Activated CD4-positive, alpha-beta T cell treated with anti-CD3 and anti-CD28 coated beads for 48 hours (primary cell): ENCODE measurements at places on chromosomes 16 and 17.

- DNase-seq, result no peak
Observed at GRCh38 chr16:48534601-48535340, 75.2 kb downstream of the N4BP1 start.

GRCh38 chr17:83133302-83134121 is 54.1 kb downstream of the METRNL start:
- no peak for DNase-seq

DNA sequence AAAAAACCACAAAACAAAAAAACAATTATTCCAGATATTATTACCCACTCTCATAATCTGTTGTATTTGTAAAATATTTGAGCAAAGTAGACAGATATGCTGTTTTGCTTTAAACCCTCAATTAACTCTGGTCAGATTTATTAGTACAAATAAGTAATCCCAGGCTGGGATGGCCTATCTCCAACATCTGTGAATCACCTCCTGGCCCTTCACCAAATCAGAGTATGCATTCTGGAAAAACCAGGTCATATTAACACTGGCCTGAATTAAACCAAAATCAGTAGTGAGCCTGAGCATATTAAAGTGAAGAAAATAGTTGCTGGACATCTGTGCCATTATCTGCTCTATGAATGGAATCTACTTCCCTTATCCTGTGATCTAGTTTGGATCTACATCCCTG is 41.0 kb downstream of the STAT3 start:
- no peak for DNase-seq

GRCh38 chr16:74909665-74910064 is 75.3 kb downstream of the WDR59 start:
- no peak for DNase-seq

- DNase-seq, result no peak
Observed at GRCh38 chr16:72666267-72666666, 381.7 kb downstream of the ZFHX3 start.

GRCh38 chr16:64364016-64364415 is 757.8 kb downstream of the CDH11 start:
- no peak for DNase-seq

DNA sequence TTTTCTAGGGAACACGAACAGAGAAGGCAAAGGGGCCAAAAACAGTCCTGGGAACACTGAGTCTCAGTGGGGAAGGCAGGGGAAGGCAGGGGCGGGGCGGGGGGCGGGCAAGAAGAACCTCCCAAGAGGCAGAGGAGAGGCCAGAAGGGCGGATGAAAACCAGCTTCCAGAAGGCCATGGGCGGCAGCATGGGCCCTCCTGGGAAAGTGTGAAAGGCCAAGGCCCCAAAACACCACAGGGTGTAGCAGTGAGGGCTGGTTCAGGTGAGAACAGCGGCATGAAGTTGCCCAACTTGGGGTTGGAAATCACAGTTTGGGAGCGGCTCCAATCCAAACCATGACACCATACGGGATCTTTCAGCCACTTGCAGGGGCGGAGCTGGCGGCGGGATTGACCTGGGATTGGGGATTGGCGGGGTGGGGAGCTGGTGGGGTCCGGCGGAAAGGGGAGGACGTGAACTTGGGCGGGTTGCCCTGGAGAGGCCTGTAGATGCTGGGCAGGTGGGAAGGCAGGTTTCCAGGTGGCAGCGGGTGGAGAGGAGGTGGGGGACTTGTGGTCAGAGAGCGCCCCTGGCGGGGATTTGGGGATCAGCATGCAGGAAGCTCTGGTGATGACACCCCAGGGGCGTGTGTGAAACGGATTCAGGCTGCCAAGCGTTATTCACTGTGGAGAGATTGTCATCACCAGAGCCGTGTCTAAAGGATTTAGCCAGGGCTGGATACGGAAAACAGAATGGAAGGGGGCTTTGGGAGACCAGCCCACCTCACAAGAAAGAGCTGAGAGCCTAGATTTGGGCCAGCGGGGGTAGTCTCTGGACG is 80.9 kb downstream of the ARHGAP23 start:
- peak; percentile 90 for DNase-seq
